LHCN-M2 (cell line): ENCODE measurements at places on chromosomes 3 and 15. TPM values are rescaled to one million over a fixed set of nuclear protein-coding genes. Genes with fewer than 3 reads are reported as not detected.

Gene GOLGA8H
- 0.40 and 0.77 TPM in 2 replicates for total RNA-seq

Gene MESP2
- 0.06 and 0.45 TPM in 2 replicates for total RNA-seq

Gene STX19
- not detected in 2 replicates for total RNA-seq

Gene PLA1A
- total RNA-seq: 0.13 TPM in 1 of 2 replicates, not detected in the other

Gene BCL2A1
- total RNA-seq: 0.32 TPM in 1 of 2 replicates, not detected in the other

Gene NANOGP8
- total RNA-seq: 0.29 TPM in 1 of 2 replicates, not detected in the other

Gene LXN
- not detected in 2 replicates for total RNA-seq

Gene SYNPR
- not detected in 2 replicates for total RNA-seq
